ENCODE measurements at places on chromosomes 5 and 9.

GRCh38 chr9:137504432-137504777 lies 45.3 kb upstream of the NSMF start:
- DNase-seq, result no peak

- DNase-seq, result no peak
Measured at GRCh38 chr5:24226479-24226878, 418.3 kb downstream of the CDH10 start.

GRCh38 chr5:138385660-138386059 lies 33.2 kb downstream of the KDM3B start:
- DNase-seq, result no peak

- DNase-seq, result no peak
Measured at GRCh38 chr5:61283471-61283870, 48.6 kb upstream of the ZSWIM6 start.

GRCh38 chr5:173456181-173456580 lies 128.0 kb upstream of the STC2 start:
- no peak for DNase-seq

GRCh38 chr9:95349091-95350038 lies 31.9 kb upstream of the FANCC start:
- DNase-seq, result no peak

- DNase-seq, result no peak
Measured at GRCh38 chr5:150525163-150525562, 17.2 kb downstream of the NDST1 start.

GRCh38 chr5:125044491-125045282 lies 298.2 kb upstream of the ZNF608 start:
- no peak for DNase-seq

DNA sequence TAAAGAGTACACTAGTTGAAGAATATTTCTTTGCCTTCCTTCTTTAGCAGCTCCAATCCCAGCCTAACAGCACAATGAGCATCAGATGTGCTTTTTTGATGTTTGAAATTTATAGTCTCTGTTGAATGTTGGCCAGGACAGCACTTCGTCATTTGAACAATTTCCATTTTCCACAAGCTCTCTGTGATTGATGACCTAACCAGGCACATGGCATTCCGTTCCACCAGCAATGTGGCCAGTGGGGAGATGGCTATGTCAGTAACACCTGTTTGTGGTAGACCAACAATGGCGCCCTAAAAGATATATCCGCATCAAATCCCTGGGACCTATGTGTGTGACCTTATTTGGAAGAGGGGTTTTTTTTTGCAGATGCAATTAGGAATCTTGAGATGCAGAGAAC lies 66.8 kb downstream of the PALM2AKAP2 start:
- DNase-seq, result no peak

GRCh38 chr5:169757016-169757415 lies 119.9 kb downstream of the DOCK2 start:
- no peak for DNase-seq

GRCh38 chr9:128049843-128050242 lies 17.3 kb downstream of the NAIF1 start:
- DNase-seq, result no peak
